ENCODE measurements at places on chromosomes 4 and X. TPM values are rescaled to one million over a fixed set of nuclear protein-coding genes. Genes with fewer than 3 reads are reported as not detected.

DNA sequence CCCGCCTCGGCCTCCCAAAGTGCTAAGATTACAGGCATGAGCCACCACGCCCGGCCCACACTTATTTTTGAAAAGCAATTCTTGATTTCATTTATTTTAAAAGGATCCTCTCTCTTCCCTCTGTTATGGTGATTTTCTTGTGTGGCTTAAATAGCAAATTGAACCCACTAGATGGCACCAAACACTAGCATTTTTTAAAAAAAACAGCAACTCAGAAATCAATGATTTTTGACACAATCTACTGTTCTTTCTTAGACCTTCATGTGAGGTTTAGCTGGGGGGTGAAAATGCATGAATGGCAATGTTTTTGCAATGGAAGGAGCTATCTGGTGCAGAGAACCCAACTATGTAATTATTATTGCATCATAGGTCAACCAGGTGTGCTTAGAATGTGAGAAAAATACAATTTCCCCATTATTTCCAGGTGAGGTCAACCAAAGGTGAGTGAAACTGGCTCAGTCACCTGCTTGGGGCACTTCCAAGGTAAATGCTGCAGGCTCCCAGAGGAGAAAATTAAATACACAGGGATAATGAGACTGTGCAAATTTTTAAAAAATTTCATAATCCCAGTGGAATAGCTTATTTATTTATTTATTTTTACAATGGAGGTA is 226.7 kb upstream of the PRKX start:
- DNase-seq, result no peak

DNA sequence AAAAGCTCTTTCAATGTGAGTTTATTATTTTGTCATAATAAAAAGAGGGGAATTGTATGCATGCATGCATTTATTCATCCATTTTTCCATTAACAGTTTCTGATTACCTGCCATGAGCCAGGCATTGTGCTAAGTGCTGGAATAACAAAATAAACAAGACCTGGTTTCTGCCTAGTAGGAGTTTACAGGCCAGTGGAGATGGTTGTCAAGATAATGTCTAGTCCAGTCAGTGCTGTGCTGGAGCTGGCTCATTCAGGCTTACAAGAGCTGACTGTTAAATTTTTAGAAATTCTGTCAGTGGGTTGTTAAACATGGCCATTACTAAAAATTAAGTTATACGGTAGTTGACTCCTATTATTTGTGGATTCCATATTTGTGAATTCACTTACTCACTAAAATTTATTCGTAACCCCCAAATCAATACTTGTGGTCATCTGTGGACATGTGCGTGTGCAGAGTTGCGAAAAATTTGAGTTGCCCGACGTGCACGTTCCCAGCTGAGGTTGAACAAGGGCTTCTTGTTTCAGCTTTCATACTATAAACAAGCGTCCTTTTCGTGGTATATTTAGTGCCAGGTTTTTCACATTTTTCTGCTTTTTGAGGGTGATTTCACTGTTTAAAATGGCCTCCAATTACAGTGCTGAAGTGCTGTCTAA is 172.3 kb upstream of the RPS6KA3 start:
- DNase-seq, result no peak

- DNase-seq, result no peak
Observed at GRCh38 chrX:5402461-5402860, 826.2 kb downstream of the NLGN4X start.

- no peak for DNase-seq
Observed at GRCh38 chrX:150575419-150575814, 7.0 kb downstream of the MTM1 start.

DNA sequence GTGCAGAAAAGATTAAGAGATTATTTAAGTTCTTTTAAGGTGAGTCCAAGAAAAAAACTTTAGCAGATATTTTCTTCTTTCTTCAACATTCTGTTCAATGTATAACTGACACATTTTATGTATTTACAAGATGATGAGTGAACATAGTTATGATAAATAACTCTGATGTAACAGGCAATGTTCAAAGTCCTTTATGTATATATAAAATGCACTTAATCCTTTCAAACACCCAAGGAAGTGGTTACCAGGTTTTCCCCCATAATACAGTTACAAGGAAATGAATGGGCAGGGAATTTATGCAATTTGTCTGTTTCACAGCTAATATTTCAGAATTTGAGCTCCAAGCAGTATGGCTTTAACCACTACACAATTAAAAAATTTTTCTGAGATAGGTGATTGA is 8.2 kb downstream of the CXCL3 start:
- no peak for DNase-seq

GRCh38 chr4:176043838-176044588 is 21.6 kb upstream of the WDR17 start:
- DNase-seq, result no peak

DNA sequence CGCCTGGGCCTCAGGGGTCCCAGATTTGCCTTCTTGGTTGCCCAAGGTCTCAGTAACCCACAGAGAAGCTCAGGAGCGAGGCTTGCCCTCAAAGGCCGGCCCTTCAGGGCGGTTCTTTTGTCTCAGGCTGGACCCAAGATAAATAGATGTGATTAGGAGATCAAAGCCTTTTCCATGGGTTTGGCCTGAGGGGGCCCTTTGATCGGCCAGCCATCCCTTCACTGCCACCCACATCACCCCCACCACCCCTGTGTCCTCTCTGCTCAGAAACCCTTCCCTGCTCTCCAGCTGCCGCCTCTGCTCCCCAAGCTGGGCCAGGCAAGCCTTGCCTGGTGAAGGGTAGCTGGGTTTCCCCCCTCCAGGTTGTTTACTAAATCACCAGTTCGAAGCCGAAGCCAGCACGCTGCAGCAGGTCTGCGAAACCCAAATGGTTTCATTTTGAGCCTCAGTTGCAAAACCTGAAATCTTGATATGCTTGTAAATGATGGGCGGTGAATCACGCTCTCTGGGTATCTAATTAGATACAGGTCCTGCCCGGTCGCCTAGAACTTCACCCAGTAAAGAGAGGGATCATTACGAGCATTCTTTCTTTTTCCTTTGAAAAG is 202.6 kb upstream of the BCOR start:
- no peak for DNase-seq

GRCh38 chr4:16729336-16729735 is 169.1 kb downstream of the LDB2 start:
- DNase-seq, result no peak

GRCh38 chrX:130975947-130976346 is 72.9 kb upstream of the ENOX2 start:
- no peak for DNase-seq

DNA sequence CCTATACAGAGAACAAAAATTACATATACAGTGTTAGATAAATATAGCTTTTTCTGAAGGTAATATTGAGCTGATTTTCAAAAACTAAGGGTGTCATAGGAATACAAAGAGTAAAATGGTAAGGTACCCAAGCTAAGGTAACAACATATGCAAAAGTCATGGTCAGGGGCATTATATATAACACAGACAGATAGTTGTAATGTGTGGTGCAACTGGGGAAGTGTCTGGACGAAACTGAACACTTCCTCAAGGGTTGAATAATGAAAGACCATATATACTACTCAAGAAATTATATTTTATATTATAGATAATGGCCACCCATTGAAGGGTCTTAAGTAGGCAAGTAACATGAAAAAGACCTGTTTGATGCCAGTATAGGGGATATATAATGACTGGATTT is 262.1 kb upstream of the CXXC4 start:
- no peak for DNase-seq

- DNase-seq, result no peak
Observed at GRCh38 chrX:41561045-41561444, 113.9 kb downstream of the NYX start.

Gene AMTN
- not detected for total RNA-seq

Gene PDE5A
- 7.6 TPM for total RNA-seq

Gene NSG1
- total RNA-seq, result 10.1 TPM
